ENCODE measurements at places on chromosomes 1 and 21. TPM values are rescaled to one million over a fixed set of nuclear protein-coding genes. Genes with fewer than 3 reads are reported as not detected.
A peak's percentile ranks its signal among the peaks of the same experiment; 100 is the strongest.

DNA sequence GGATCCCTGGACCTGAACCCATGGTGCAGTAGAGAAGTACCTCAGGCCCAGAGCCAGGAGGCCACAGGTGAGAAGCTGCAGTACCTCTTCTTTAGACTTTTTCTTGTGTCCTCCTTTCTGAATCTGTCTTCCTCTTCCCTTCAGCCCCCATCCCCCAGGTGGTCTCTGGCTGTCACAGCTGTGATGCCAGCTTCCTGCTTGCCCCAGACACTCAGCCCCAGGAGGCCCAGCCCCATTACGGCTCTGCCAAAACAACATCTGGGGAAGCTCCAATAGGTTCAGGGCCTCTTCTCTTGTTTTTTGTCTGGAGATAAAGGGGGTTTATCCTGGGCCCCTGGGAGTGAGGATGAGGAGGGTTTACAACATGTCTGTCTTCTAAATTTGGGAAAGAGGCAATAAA is 9.5 kb upstream of the BTG2 start:
- no peak for DNase-seq

- DNase-seq, result no peak
Observed at GRCh38 chr21:39386899-39387298, 38.0 kb upstream of the HMGN1 start.

DNA sequence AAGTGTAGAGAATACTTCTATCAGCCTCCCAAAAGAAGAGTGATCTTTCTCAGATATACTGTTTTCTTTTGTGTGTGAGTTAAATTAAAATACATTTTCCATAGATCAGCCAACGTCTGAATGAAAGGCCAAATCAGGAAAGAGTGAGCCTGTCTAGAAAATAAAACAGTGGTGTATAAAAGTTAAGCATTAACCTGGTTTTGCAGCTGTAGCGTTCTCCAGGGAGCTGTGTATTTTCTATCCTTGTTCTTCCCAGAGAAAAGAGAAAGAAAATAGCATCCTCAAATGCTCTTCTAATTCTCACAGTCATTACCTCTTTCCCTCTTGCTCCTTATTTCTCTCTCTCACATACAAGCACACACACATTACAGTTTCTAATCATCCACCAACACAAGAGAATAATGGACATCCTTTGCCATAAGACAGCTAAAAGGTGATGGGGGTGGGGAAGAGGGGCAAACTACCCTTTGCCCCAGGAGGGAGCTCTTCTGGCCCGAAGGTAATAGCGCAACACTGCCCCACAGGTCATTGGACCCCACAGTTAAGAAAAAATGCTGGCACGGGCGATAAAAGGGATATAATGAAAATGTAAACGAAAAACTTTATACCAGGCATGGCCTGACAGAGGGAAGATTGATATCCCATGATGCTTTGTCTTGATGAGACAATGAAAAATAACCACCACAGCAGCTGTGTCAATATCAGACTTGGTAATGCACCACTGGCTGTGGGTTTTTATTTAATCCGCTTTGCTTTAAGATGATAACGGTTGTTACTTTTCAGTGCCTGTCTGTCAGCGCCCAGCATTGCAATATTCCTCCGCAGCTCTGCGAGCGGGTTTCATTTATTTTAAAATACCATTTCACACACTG is 150.3 kb downstream of the NUF2 start:
- DNase-seq, result no peak

GRCh38 chr1:234681065-234681464 is 71.1 kb upstream of the IRF2BP2 start:
- no peak for DNase-seq

DNA sequence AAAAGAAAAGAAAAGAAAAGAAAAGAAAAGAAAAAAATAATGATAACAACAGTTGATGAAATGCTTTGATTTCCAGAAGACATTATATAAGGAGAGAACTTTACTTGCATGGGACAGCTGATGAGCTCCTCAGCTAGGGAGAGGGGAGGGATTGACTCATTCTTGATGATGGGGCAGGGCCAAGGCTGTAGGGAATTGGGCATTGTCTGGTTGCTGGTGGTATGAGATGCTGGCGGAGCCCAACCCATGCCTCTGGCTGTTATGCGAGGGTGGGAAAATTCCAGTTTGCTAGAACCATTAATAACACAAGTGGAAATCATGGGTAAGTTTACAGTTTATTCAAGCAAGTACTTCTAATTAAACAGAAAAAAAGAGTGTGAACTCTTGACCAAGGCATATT is 36.0 kb upstream of the KIF26B start:
- DNase-seq, result no peak

- peak; percentile 49 for DNase-seq
Observed at GRCh38 chr1:40951943-40952743, 27.4 kb upstream of the CTPS1 start.

DNA sequence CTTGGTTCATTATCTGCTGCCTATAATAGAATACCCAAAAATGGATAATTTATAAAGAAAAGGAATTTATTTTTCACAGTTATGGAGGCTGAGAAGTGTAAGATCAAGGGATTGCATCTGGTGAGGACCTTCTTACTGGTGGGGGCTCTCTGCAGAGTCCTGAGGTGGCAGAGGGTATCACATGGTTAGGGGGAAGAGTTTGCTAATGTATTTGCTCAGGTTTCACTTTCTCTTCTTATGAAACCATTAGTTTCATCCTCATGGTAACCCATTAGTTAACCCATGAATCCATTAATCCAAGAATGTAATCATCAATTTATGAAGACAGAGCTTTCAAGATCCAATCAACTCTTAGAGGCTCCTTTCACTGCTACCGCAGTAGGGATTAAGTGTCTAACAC is 120.6 kb downstream of the DNM3 start:
- DNase-seq, result no peak

- DNase-seq, result no peak
Observed at GRCh38 chr21:15895142-15896106, 165.6 kb downstream of the USP25 start.

DNA sequence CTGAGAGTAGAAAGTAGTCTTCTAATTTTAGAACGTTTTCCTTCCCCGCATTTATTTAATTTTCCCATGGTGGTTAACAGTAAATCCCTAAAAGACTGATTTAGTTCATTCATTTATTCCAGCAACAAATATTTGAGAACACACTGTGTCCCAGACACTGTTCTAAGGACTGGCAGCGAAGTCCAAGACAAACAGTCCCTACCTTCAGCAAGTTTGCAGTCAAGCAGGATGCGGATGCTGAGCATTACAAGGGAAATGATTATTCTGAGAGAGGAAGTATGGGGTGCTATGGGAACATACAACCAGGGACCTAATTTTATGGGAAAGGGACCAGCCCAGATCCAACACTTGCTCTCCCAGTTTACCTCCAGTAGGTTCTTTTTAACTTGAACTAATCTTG is 1.2 kb upstream of the C1orf74 start:
- peak; percentile 6 for DNase-seq

DNA sequence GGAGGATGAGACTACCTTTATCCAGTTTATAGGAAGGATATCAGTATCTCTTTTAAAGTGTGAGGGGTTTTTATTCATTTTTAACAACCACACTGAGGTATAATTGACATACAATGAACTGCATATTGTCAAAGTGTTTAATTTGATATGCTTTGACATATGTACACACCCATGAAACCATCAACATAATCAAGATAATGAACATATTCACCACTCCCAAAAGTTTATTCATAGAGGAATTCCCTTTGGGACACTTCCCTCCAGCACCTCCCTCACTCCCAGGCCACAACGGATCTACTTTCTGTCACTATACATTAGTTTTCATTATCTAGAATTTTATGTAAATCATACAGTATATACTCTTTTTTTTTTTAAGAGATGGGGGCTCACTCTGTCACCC is 63.4 kb upstream of the MCOLN3 start:
- DNase-seq, result no peak

DNA sequence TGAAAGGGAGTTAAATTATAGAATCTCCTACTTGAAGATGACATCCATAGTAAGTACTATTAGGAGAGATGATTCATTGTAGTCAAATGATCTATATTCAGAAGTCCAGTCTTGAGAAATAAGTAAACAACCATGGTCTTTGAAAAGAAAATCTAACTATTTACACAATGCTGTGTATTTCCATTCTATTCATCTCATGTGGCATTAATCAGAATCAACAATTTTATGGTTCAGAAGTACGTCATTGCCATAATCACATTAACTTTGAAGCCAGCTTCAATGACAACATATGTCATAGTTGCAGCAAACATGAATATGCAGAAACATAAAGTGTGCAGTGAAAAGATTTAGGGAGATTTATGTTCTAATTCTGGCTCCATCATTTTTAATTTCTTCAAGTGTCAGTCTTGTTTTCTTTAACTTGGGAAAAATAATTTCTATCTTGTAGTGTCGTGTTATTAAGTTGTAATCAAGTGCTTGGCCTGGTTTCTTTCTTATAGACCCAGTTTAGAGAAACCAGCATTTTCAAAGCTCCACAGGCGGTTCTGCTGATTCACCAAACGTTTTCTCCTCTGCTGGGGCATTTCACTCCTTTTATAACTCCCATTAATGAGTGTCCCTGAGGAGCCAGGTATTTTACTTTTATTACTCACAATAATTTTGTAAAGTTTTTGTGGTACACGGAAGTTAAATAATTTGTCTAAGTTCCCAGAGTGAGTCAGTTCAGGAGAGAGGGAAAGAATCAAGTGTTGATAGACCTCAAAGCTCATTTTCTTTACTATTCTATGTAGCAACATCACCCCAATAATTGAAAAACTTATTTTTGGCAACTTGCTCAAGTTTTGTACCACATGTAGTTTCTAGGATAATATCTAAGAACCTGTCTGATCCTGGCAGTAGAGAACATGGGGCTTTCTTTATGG is 35.9 kb upstream of the PTGS2 start:
- DNase-seq, result peak; percentile 86

DNA sequence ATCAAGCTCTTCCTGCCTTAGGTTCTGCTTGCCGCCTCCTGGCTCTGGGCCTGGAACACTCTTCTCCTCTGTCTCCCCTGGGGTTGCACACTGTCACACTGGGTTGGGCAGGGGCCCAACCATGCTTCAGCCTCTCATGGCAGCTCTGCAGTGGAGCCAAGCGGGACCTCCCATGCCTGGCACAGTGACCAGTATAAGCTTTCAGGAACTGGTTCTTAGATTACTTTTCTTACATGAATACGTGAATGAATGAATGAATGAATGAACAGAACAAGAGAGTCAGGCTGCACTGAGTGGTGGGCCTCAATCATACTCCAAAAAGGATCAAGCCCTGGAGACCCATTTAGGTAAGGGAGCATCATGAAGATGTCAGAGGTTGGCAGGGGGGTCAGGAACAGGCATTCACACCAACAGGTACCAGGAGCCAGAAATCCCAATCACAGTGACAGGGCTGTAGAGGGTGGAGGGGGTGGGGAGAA is 30.8 kb upstream of the TMEM125 start:
- no peak for DNase-seq

GRCh38 chr1:14136152-14136763 is 436.3 kb downstream of the PRDM2 start:
- DNase-seq, result no peak

GRCh38 chr1:54359393-54360162 is 46.6 kb downstream of the SSBP3 start:
- no peak for DNase-seq

The ZYG11B gene
- total RNA-seq, result 19.5 TPM

The SPRR1B gene
- 91.5 TPM for total RNA-seq

The TRIM62 gene
- 0.79 TPM for total RNA-seq

The HES3 gene
- total RNA-seq, result not detected

The ZNF670 gene
- total RNA-seq, result 4.5 TPM

The KRTAP11-1 gene
- not detected for total RNA-seq

The GNAT2 gene
- total RNA-seq, result not detected

The FAAP20 gene
- total RNA-seq, result 14.2 TPM

Measured in bronchial epithelial cell (primary cell).